ENCODE measurements at places on chromosomes 16 and 17. TPM values are rescaled to one million over a fixed set of nuclear protein-coding genes. Genes with fewer than 3 reads are reported as not detected.

KRT9 gene
- not detected for polyA plus RNA-seq

PDIA2 gene
- 3.5 TPM for polyA plus RNA-seq

SCNN1B gene
- polyA plus RNA-seq, result 19.1 TPM

DNA sequence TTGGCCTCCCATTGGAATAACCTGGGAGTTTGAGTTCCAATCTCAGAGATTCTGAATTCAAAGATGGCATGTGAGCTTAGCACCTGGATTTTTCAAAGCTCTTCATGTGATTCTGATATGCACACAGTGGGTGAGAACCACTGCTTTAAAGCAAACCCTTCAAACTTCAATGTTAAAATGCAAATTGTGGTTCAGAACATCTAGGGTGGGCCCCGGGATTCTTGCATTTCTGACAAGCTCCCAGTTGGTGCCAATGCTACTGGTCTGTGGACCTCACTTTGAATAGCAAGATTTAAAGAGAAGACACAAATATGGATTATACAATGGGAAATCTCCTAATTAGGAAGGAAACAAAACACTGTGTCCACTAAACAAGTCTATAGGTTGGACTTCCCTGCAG lies 43.8 kb upstream of the GPRC5B start:
- DNase-seq, result no peak

DNA sequence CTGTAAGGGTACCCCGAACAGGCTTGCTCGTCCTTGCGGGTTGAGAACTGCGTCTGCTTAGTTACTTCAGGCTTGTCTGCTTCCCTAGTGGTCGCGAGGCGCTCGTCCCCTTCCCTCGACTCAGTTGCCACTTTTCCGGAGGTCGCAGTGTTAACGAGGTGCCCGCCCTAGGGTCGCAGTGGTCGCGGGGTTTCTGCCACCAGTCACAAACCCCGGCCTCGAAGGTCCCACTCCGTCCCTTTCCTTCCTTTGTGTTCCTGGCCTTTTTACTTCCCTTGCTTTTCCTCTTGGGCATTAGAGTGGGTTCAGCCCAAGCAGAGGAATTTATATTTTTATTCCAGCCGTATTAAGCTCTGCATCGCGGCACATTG lies 299 bp downstream of the NUP85 start:
- DNase-seq, result no peak

GRCh38 chr17:81071761-81072741 lies 37.1 kb downstream of the BAIAP2 start:
- no peak for DNase-seq

DNA sequence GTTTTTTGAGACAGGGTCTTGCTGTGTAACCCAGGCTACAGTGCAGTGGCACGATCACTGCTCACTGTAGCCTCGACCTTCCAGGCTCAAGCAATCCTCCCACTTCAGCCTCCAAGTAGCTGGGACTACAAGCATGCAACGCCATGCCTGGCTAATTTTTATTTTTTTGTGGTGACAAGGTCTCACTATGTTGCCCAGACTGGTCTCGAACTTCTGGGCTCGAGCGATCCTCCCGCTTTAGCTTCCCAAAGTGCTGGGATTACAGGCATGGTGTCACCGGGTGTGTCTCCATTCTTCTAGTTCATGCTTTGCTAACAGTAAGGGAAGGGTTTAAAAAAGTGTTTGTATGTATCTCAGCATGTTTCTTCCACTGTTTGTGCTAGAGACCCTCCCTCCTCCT lies 101.8 kb downstream of the HIC1 start:
- no peak for DNase-seq

GRCh38 chr17:6455321-6455705 lies 11.1 kb downstream of the PIMREG start:
- no peak for DNase-seq

- no peak for DNase-seq
Measured at GRCh38 chr16:78789561-78789960, 690.1 kb downstream of the WWOX start.

GRCh38 chr16:2043667-2044451 lies 3.8 kb downstream of the NTHL1 start:
- DNase-seq, result no peak

DNA sequence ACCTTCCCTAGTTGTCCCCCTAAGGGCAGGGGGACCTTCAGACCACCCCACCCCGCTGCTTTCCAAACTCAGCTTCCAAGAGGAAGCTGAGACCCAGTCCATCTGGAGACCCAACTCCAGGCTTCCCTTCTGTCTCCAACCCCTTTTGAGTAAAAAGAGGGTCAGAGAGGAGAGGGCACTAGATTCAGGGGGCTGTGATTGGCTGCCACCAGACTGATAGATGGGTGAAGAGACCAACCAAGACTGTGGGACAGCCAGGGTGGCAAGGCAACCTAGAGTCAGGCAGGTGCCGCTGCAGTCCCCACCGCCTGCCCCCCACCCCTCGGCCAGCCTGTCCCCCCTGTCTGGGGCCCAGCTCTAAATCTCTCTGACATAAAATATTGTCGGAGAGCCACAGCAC lies 92.5 kb downstream of the SDK2 start:
- no peak for DNase-seq

- no peak for DNase-seq
Measured at GRCh38 chr17:65043802-65044201, 12.7 kb downstream of the GNA13 start.

Measured in left renal cortex interstitium (tissue), 4 donors.